ENCODE measurements at places on chromosomes 2 and 18.

DNA sequence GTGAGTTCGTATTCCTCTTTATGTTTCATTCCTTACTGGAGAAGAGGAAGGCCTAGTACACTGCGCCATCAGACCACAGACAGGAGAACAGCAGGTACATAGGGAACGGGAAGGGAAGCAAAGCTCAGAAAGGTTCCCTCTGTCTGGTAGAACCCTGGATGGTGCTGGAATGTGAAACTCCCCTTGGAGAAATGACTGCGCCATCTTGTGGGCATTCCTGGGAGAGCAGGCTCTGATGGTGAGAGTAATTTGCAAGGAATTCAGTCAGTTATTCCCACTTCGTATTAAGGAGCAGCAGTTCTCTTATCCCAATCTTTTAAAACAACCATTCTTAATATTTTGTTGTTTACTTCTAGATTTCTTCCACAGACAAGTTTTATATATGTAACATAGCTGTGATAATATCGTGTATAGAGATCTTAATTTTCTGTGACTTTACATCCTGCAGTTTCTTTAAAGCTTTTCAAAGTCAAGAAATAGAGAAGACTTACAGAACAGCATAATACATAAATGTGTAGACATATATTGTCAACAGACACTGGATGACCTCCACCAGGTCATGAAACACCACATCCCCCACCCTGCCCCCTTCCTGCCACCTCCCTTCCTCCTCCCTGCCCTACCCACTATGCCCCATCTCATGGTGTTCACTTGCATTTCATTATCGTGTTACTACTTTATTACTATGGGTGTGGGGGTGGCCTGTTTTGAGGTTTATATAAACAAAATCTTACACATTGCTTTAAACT is 83.9 kb downstream of the ARHGEF4 start:
- H3K4me3 ChIP-seq, result no peak overlapping the region
- H3K4me1 ChIP-seq, result no peaks in the 10 kb centered on the region
- peaks cover 3% of the 10 kb centered on the region for H3K27me3 ChIP-seq

DNA sequence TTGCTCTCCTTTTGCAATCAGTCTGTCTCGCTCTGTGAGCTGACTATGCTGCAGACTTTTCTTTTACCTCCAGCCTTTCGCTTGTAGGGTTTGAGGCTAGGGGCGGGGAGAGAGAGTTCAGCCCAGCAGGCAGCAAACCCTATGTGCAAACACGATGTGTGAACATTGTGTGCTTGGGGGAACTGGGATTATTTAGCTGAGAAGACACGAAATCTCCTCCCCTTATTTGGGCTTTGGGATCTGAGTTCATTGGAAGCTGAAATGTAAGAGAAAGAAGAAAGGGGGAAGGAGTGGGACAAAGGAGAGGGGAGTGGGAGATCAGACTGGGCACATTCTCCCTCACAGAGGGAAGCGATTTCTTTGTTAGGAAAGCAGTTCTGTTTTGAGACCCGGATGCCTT is 189.6 kb upstream of the TNP1 start:
- peaks cover 1% of the 10 kb centered on the region for H3K4me1 ChIP-seq
- H3K4me3 ChIP-seq, result no peak overlapping the region
- no peak overlapping the region for H3K27ac ChIP-seq
- H3K27me3 ChIP-seq, result no peaks in the 10 kb centered on the region
- H3K36me3 ChIP-seq, result no peaks in the 10 kb centered on the region
- no peak for DNase-seq

GRCh38 chr2:150214626-150215025 is 272.8 kb downstream of the RND3 start:
- H3K4me1 ChIP-seq, result no peaks in the 10 kb centered on the region
- no peak overlapping the region for H3K27ac ChIP-seq
- DNase-seq, result no peak
- no peaks in the 10 kb centered on the region for H3K36me3 ChIP-seq

DNA sequence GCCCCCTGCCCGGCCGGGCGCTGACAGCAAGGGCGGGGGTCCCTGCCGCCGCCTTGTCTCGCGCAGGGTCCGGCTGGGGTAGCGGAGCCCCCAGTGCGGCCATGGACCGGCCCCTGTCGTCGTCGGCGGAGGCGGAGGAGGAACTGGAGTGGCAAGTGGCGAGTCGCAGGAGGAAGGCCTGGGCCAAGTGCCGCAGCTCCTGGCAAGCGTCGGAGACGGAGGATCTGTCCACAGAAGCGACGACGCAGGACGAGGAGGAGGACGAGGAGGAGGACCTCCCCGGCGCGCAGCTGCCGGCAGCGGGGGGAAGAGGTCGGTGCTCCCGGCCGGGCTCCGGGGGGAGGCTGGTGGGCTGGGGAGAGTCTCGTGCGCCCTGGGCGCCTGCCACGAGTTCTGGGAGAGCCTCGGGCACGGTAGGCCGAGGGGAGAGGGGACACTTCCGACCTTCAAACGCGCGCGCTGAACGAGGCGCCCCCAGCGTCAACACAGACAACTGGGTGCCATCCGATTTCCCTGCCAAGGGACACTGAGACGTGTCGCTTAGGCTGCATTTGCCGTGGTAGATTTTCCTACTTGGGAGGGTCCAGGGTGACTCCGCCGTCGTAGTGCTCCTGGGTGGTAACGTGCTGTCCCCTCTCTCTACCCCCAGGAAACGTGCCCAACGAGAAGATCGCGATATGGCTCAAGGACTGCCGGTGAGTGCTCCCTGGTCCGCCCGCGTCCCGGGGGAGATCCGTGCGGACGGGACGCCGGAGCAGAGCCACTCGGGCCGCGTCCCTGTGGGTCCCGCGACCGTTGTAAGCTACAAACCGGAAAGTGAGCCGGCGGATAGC is 652 bp downstream of the ITPRID2 start:
- peaks cover 19% of the 10 kb centered on the region for H3K4me1 ChIP-seq
- peak overlapping the region; percentile 95 for H3K27ac ChIP-seq
- H3K4me3 ChIP-seq, result peak overlapping the region; percentile 85
- peak; percentile 57 for DNase-seq
